ENCODE measurements at places on chromosomes 7 and 10.

DNA sequence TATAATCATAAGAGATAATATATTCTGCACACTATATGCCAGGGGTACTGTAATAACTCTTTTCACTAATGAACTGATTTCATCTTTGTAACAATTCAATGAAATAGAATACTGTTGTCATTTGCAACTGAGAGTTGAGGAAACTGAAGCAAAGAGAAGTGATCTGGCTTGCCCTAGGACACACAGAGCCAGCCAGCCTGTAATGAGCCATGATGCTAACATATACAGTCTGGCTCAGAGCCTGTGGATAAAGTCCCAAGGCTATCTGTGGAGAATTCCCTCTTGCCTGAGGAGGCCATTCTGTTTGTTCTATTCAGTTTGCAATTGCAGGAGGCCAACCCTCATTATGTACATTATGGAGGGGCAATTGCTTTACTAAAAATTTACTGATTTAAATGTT is 241.3 kb downstream of the CXCL12 start:
- DNase-seq: no peak

DNA sequence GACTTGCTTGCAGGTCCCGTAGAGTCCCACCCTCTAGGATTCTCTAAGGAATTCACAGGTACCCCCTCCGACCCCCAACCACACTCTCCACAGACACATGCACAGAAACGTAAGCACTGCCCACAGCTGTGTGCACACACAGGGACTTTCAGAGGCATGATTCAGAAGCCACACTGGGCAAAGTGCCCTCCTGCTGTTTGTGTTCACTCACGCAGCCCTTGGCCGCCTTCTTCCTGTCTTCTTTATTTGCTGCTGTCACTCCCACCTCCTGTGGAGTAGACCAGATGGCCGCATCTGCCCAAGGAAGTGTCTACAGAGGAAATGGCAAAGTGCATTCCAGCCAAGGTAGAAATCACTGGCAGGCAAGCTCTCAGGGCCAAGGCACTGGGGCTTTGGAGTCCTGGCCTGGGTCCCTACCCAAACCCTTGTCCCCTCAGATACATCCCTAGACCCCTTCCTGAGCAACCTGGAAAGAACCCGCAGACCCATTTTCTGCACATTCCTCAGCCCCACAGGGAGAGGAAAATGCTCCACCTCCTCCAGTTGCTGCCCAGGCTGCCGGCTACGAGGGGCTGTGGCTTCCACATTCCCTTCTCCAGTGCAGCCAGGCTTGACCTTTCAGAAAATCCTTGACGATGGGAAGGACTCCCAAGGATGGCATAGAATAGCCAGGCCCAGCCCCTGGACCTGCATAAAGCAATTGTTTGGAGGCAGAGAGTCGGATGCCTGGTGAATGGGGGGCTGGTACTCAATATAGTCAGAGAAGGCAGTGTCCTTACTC is 21.6 kb upstream of the GIMAP8 start:
- DNase-seq: no peak

- DNase-seq: no peak
Measured at GRCh38 chr10:72171175-72171630, 44.6 kb upstream of the ANAPC16 start.

DNA sequence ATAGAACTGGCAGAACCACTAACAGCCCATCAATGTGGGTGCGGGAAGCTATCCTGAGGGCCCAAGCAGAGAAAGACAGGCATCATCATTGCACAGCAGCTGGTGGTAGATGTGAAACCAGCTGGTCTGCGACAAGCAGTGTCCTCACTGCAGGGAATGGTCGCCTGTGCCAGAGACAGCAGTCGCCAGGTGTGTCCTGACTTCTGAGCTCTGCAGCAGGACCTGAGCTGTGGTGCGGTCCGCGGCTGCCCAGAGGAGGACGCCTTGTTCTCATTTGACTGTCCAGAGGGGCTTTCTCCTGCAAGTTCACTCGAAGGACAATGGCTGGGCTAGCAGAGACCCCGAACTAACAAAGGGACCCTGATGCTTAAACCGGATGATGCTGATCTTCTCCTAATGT is 97.4 kb downstream of the LRRC18 start:
- no peak for DNase-seq

DNA sequence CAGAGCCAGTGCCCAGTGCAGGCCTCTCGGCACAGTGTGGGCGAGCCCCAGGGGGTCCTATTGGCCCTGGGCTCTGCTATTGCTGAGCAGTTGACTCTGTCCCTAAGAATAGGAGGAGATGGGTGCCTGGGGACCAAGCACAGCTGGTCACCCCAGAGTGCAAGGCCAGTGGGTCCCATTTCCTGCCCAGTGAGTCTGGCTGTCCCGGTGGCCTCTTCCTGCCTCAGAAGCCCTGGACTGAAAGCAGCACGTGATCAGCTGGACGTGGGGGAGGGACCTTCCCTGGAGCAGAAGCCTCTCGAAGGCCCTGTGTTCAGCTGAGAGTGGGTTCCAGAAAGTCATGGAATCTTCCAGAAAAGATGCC is 42.0 kb downstream of the PWWP2B start:
- DNase-seq: no peak

- no peak for DNase-seq
Measured at GRCh38 chr10:30151581-30152389, 92.4 kb upstream of the JCAD start.

DNA sequence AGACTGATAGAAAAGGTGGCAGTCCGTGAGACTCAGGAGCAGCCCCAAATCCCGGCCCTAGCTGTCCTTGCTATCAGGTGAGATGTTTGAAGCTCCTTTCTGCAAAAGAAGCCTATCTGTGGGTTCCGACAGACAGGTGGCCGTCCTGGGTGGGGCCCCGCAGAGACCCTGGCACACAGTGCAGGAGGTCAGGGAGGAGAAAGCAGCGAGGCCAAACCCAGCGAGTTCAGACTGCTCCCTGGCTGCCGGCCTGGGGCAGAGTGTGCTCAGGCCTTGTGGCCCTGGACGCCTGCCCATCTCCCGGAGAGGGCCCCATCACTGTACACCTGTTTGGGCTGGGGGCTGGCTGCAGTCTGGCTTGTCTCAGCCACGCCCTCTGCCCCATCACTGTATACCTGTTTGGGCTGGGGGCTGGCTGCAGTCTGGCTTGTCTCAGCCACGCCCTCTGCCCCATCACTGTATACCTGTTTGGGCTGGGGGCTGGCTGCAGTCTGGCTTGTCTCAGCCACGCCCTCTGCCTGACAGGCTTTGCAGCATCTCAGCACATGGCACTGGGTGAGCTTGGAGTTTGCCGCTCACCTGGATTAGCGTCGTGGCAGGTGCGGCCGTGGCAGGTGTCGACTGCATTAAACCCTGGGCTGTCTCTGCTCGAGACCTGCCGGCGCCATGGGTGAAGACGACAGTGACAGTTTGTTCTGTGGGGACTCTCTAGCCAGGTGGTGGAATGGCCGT is 11.8 kb upstream of the PRKAR1B start:
- no peak for DNase-seq

DNA sequence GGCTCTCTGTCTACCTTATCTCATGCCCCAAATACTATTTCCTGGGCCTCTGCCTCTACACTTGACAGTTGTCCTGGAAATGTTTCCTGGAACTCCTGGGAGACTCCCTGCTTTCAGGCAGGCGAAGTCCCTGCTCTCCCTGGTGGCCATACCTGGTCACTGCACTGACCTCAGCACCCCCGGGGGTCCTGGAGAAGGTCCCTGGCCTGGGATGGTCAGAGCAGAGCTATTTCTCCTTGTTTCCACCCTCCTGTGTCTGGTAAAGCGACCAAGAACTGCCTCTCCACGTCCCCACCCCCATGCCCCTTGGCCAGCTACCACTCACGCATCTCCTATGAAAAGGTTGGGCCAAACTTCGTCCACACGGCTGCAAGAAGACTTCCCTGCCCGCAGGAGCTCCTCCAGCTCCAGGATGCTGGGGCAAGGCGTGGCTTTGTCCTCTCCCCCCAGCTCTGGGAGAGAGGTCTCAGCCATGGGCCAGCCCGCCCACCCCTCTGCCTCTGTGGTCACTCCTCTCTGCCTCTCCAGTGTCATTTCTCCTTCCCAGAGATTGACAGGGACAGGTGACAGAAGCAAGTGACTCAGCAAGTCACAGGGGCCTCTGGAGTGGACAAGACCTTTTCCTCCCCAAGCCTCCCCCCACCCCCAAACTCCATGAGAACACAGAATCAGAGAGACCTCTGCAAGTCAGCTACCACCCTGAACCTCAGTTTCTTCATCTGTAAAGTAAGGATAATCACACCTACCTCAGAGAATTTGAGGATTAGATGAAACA is 2.6 kb upstream of the SAMD8 start:
- DNase-seq: no peak

GRCh38 chr10:9302140-9302746 is 1247.8 kb downstream of the GATA3 start:
- no peak for DNase-seq

DNA sequence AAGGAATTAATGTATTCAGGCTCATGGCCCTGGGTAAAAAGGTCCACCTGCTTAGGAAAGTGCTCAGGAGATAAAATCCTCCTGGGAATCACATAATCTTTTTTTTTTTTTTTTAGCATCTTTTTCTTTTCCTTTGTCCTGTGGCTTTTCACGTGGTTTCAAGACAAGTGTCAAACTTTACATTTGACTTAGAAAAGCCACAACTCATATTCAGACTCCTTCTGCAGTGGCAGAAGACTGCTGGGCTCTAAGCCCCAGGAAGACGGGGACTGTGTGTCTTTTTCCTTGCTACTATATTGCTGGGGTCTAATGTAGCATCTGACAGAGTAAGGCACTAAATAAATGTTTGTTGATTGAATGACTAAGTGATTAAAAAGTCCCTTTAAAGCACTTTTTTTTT is 127.5 kb upstream of the ANKRD1 start:
- DNase-seq: no peak

GRCh38 chr10:61606959-61607907 is 55.5 kb upstream of the CABCOCO1 start:
- no peak for DNase-seq

DNA sequence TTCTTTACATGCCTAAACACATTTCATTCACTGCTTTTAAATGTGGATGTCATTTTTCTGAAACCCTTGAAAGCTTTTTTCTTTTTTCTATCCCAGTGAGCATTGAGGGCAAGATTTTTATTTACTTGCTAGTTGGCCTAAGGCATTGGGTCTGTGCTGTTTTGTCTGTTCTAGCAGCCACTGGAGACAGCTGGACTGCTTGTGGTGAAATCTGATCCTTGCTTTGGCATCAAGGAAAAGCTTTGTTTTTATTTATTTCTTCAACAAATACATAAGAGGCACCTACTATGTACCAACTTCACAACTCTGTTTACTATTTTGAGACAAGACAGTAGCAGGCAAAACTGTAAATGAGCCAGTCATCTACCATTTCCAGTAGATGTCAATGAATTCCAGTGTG is 28.4 kb upstream of the PDLIM1 start:
- no peak for DNase-seq

GRCh38 chr7:155143381-155143780 is 73.3 kb downstream of the HTR5A start:
- no peak for DNase-seq

DNA sequence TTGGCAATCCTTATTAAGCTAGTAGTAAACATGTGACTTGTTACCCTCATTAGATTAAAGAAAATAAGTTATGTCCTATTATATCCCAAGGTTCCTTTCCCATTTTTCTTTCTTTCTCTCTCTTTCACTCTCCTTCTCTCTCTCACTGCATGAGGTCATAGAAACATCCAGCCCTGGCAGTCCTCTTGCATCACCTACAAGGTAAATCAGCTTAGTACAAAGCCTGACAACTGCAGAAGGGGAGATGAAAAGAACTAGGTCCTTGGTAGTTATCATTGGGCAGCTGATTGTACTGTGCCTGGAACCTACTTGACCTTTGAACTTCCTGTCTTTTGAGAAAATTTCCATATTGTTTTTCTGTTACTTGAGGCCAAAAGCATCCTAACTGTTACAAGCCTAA is 307.9 kb upstream of the SP8 start:
- no peak for DNase-seq

DNA sequence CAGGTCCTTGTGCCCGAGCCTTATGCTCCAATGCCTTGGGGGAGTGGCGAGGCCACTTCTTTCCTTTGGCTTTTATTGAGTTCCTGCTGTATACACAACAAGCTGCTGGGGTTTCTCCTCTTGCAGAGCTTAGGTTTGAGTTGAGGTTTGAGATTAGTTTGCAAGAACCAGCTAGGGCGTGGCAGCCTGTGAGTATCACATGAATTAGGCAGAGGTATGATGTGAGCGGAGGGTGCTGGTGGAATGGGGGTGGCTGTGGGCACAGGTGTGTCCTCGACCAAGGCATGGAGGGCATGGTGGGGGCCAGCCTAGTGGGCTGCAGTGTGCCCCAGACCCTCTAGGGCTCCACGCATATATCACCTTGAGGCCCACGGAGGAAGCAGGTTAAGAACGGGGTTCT is 123.3 kb downstream of the DOCK1 start:
- DNase-seq: no peak

DNA sequence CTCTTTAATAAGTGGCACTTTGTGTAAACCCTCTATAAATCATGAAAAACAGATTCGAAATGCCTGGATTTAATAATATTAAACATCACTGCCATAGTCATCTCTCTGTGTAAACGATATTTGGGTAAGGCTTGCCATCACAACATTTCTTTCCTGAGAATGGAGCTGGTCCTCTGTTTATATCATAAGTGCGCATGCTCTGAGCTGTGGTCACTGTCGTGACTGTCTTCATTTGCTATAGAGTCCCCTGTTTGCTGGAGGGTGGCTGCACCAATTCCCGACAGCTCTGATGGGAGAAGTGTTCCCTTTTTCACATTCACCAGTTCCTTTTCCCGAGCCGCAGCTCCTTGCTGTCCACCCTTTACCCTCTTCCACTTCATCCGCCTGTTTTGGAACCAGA is 50.4 kb upstream of the AGMO start:
- no peak for DNase-seq

DNA sequence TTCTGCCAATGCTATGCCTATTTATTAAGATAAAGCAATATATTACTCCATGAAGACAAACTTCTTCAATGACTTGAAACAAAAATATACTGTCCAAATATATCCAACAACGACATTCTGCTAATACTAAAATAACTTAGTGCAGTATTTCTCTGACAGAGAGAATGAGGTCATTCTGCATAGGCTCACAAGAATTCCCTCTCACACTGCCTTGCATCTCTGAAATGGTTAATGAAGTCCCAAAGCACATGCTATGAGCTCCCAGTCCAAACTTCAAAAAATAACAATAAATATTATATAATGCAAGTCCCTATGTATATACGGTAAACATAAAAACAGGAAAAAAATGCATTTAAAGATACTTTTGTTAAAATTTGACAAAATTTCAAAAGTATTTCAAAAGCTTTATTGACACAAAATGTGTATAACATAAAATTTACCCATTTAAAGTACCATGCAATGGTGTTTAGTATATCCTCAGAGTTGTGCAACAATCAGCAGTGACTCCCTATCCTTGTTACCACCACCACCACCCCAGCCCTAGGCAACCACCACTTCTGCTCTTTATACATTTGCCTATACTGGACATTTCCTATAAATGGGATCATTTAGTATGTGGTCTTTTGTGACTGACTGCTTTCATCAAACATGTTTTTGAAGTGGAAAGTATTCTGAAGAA is 27.6 kb downstream of the CHCHD3 start:
- DNase-seq: no peak

DNA sequence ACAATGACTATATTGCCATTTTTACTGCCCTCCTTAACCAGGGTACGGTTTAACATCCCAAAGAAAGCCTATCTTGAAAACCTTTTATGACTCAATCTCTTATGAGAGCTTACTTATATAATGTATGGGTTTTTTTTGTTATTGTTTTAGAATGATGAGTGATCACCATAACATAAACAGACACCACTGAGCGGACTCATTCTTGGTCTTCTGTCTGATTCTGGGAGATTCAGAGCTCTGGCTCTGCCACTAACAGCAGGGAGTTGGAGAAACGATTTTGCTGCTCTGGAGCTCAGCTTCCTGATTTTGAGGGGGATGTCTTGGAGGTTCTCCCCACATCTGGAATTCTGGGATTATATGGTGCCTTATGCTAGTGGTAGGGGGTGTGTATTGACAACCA is 244.1 kb downstream of the FRMD4A start:
- no peak for DNase-seq
